ENCODE measurements at places on chromosomes 4 and X.

GRCh38 chr4:40170588-40170987 is 26.2 kb upstream of the RHOH start:
- no peak for DNase-seq

GRCh38 chr4:160846121-160846520 is 1317.7 kb downstream of the FSTL5 start:
- DNase-seq = no peak

DNA sequence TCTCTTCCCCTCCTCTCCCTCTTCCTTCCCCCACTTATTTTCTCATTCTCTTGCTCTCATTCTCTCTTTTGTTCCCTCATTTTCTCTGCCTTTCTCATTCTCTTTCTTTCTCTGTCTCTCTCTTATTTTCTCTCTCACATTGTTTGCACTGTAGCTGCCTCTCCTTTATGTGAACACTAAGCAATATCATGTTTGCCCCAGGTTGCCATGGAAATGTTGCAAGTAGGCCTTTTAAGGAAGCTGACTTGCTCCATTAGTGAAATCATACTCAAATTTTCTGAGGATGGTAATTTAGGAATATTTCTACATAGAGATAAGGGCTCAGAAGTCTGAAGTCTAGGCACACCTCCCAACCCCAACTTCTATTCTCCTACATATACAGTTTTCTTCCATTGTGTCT is 130.1 kb downstream of the EDA start:
- no peak for DNase-seq

DNA sequence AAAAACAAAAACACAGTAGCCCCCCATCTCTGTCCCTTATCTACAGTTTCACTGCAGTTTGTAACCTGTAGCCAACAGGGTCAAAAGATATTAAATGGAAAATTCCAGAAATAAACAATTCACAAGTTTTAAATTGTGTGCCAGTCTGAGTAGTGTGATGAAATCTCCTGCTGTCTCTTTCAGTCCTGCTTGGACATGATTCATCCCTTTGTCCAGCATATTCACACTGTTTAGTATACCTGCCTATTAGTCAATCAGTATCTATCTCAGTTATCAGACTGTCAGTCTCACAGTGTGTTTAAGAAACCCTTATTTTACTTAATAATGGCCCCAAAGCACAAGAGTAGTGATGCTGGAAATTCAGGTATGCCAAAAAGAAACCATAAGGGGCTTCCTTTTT is 21.9 kb downstream of the CNOT6L start:
- DNase-seq = no peak

- no peak for DNase-seq
These were observed 602.4 kb upstream of the CPEB2 start for GRCh38 chr4:14399848-14400247.

GRCh38 chr4:47413521-47413920 is 50.0 kb downstream of the COMMD8 start:
- DNase-seq = no peak

DNA sequence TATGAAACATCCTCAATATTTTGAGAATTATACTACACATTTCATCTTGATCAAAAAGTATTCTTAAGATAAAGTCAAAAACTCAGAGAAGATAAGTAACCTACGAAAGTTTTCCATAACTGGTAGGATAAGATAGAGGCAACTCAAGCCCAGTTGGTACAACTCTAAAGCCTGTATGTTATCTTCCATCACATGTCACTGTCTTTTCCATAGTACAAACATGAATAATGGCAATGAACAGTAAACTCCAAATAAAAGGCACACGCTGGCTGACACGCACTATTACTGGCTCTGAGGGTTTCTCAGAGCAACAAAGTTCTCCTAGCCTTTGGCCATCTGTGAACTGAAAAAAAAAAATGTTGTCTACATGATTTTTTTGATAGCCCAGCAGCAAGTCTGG is 27.2 kb downstream of the LIN54 start:
- no peak for DNase-seq

GRCh38 chrX:118474586-118474985 is 21.0 kb upstream of the DOCK11 start:
- DNase-seq = no peak

GRCh38 chrX:72169008-72169728 is 12.4 kb upstream of the PIN4 start:
- peak; percentile 65 for DNase-seq

DNA sequence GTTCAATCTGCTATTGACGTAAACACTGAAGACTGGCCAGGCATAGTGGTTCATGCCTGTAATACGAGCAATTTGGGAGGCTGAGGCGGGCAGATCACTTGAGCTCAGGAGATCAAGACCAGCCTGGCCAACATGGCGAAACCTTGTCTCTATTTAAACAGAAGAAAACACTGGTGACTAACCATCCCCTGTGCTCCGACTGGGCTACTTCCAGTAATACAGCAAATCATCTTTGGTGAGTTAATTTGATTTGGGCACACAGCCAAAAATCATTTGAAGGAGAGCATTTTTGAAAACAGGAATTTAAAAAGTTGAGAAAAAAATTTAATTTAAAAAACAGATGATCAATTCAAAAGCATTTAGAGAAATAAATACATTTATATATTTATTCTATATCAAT is 52.0 kb downstream of the SEC24D start:
- DNase-seq = no peak

DNA sequence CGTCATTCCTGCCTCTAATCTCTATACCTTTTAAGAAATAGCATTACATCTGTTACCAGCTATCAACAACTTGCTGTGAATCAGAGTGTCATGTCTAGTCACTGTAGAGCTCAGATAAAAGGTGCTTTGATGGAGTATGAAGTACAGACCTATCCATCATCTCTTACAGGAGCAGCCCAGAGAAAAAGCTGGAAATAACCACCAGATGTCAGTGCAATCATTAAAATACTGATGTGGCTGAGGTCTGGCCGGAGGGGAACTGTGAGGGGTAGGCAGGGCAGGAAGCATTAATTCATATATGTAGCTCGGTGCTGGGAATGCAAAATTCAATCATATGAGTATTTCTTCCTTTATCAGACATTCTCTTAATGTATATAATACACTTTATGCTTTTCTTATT is 100.6 kb downstream of the AKAP4 start:
- DNase-seq = no peak

GRCh38 chrX:36963069-36963808 is 44.9 kb upstream of the FAM47C start:
- DNase-seq = no peak

- DNase-seq = no peak
These were observed 5.3 kb downstream of the YIPF7 start for GRCh38 chr4:44646151-44646550.

GRCh38 chrX:12894074-12895030 is 12.1 kb upstream of the TLR8 start:
- DNase-seq = peak; percentile 21

DNA sequence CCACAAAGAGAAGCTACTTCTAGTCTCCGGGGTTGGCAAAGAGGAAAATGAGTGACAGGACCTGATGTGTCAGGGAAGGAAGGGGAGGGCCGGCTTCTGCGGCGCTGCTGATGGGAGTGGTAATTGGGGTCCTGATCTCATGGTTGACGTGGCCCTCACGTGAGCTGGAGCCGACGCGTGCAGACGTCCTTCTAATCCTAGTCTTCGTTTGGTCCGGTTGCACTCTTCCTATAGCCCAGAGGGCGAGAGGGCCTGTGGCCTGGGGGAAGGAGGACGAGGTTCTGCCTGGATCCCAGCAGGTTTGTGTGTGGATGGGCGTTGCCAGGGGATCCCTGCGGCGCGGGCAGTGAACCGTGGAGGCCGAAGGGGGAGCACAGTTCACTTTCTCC is at the start of gene ARMCX1:
Gene ARMCX1 (plus strand): TSS at position 186 of the 389 bp plus-strand sequence. CDS start 2,384 bp downstream, outside the sequence.
- DNase-seq = no peak

- no peak for DNase-seq
These were observed 179.6 kb downstream of the SHROOM3 start for GRCh38 chr4:76614589-76614988.

Data from CD4-positive, alpha-beta T cell treated with Interleukin-6 at 100 ng/mL for 8 hours (primary cell).